ENCODE measurements at places on chromosomes 12 and 14.

DNA sequence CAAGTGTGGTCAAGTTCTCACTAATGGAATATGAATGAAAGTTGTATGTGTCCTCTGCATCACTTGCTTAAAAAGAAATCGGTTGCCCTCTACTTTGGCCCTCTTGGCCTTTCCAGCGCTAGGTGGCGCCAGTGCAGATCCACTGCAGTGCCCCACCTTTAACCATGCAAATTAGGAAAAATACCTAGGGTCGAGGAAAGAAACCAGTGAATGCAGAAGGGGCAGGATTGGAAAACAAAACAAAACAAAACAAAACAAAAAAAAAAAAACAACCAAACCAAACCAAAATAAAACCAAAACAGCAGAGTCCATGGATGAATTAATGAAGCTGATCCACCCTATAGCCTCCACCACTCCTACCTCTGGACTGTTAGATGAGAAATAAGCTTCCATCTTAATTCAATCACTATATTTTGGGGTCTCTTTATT, 12.9 kb upstream of the NEMF start:
- peak; percentile 64 for DNase-seq

- DNase-seq = peak; percentile 15
These were observed 3.6 kb downstream of the SMIM41 start for GRCh38 chr12:52082988-52083637.

DNA sequence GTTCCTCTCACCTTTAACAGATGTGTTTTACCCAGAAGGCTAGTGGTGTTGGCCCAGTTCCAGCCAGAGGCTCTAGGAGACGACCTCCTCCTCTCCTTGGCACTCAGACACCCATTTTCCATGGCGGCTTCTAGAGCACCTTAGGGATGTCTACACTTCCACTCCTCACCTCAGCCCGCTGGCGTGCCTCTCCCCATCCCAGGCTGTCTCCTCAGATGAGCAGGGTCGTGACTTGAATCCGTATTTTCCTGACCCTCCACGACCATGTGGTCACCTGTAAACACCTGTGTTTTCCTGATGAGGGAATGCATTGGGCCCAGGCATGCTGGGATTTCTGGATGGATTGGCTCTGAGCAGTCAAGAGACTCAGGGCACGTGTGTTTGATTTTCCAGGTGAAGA, 21.8 kb upstream of the RIN3 start:
- no peak for DNase-seq

DNA sequence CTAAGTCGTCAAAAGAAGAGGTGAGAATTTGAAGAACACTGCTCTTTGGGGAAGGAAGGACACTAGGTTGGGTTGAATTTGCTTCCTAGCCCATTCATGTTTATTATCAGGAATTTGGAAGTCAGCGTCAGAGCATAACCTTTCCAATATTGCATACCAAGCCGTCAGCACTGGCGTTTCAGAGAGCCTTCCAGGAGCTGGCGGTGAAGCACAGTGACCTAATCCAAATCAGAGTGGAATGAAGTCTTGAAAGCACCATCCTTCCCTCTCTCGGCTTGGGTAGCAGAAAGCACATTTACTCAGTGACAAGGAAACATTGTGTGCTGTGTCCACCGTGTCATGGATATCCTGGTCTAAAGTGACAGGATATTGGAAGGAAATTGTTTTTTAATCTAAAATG, 240.3 kb upstream of the PELI2 start:
- DNase-seq = no peak

- DNase-seq = no peak
These were observed 47.8 kb upstream of the ETV6 start for GRCh38 chr12:11601647-11602046.

GRCh38 chr14:98156411-98156810, 1115.6 kb downstream of the BCL11B start:
- no peak for DNase-seq

- DNase-seq = no peak
These were observed 29.1 kb downstream of the ATG14 start for GRCh38 chr14:55382483-55382882.

DNA sequence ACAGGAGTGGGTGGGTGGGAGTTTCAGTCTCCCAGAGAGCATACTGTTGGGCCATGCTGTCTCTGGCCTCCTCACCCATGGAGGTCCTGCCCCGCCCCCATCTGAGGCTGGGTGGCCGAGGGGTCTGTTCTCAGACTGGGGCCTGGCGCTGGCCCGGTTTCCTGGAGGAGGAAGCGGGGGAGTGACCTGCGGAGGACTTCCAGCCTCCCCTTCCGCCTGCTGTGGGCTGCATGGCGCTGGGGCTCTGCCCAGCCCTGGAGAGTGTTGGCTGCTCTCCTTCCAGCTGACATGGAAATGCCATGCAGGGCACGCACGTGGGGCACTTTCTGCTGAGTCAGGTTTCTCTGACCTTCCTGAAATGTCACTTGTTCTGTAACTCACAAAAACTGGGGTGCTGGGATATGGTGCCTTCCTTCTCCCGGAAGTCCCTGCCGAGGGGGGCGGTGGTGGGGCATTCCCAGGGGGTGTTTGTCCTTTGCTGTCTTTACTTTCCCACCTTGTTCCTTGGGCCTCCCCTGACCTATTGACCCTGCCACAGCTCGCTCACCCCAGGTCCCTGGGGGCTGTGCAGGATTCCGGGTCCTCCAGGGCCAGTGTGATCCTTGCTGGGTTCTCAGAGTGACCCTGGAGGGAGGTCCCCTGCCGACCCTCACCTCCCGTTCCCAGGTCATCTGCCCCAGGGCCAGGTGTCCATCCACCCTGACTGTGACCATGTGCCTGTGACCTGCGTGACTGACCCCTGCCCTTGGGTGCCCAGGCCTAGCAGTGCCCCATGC, 23.6 kb downstream of the PACS2 start:
- no peak for DNase-seq

DNA sequence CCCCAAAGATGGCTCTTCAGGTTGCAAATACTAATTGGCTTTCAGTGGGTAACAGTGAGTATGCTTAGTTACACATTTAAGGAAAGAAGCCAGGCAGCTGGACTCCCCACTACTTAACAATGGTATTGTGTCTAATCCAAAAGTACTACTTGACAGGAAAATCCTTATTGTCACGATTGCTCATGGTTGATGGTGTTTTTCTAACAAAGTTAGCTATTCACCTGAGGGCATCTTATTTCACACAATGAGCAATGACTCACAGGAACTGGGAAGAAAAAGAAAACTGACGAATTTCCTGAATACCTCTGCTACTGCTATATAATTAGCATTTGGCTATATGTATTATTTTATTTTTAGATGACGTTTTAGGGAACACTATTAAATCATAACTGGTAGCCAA, 33.4 kb upstream of the ALG10 start:
- no peak for DNase-seq

GRCh38 chr12:43964961-43965360, 129.1 kb downstream of the TMEM117 start:
- no peak for DNase-seq

DNA sequence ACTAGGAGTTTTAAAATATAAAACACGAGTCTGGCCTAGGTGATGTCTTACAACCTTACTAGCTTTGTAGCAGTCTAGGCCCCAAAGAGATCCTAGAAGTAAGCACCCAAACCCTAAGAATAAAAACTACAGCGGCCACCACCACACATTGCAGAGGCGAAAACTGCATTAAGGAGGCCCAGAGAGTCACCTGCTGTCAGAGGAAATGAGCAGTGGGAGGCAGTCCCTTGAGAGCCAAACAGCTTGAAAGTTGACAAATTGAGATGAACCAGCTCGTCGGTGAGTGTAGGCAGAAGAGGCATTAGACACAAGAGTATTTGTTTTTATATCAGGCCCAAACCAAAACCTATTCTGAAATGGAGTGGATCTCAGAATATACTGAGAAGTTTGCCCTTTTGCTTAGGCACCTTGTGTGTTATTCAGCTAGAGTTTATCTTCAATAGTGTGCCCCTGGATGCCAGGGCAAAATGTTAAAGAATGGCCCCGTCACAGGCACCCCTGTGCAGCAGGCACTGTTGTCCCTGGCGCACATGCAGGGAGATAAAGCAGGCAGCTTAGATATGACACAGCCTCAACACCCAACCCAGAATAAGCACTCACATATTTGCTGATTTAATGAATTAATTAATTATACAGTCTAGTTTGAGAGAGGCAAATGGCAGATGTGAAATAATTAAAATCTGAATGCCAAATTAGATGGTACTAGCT, 56.7 kb downstream of the TTC7B start:
- DNase-seq = no peak

GRCh38 chr14:54349713-54350112, 47.1 kb upstream of the CDKN3 start:
- DNase-seq = no peak
